ENCODE measurements at places on chromosomes 1 and 21.

- DNase-seq: no peak
Observed at GRCh38 chr1:39656391-39656790, 15.5 kb downstream of the NT5C1A start.

DNA sequence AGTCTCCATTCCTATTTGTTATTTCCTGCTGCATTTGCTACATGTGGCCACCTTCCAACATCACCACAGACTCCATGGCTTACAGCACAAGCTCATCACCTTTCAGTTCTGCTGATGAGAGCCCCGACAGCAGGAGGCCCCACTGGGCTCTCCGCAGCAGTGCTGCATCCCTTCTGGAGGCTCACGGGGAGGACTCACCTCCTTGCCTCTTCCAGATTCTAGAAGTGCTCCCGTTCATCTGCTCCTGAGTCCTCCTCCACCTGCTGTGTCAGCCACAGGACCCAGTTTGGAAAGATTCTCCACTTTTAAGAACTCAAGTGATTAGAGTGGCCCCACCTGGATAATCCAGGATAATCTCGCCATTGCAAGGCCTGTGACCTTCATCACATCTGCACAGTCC, 167.6 kb downstream of the PCBP3 start:
- no peak for DNase-seq

- DNase-seq: no peak
Observed at GRCh38 chr1:93716941-93717368, 35.3 kb upstream of the BCAR3 start.

- no peak for DNase-seq
Observed at GRCh38 chr1:1162597-1163537, 10.8 kb upstream of the TTLL10 start.

DNA sequence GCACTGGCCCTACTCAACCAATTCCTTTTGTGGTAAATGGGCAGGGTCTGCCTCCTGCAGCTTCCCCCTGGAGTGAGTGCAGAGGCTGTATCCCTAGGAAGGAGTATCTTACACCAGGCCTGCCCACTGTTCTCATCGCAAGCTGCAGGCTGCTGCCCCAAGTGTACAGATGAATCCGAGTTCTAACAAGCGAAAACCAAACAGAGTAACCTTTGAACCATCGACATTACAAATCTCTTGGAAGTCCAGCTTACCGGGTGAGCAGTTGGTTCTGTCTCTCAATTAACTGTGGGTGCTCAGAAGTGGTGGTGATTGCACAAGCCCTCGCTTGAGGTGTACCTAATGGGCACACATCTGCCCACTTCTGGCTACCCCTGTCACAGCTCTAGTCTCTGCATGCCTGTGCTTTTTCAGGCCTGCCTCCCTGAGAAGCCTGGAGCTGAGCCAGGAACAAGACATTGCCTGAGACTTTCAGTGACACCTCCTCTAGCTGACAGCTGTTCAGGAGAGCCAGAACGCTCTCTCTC, 22.7 kb downstream of the INAVA start:
- no peak for DNase-seq

DNA sequence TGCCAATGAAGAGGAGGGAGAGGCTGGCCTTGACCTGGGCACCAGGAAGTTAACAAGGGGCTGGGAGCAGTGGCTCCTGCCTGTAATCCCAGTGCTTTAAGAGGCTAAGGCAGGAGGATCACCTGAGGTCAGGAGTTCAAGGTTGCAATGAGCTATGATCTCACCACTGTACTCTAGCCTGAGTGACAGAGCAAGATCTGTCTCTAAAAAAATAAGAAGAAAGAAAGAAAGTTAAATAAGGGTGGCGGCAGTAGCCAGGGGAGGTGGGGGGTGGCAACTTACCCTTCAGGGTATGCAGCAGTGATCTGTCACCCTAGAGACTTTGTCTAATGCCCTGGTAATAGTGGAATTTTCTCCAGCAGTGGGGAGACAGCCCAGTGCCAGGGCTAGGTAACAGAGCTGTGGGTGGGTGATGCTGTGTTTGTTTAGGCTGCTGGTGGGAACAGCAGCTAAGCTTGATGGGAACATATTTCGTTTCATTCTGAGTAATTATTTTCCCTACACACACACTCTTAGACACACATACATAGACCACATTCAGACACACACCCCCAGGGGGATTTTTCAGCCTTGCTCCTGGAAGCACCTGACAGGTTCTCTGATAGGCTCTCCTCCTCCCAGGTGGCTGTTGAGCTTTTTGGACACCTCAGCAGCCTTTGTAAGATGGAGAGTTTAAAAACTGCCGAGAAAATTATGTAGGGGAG, 11.3 kb upstream of the SYT6 start:
- DNase-seq: no peak

GRCh38 chr1:212498283-212499040, 65.7 kb downstream of the NENF start:
- DNase-seq: no peak

DNA sequence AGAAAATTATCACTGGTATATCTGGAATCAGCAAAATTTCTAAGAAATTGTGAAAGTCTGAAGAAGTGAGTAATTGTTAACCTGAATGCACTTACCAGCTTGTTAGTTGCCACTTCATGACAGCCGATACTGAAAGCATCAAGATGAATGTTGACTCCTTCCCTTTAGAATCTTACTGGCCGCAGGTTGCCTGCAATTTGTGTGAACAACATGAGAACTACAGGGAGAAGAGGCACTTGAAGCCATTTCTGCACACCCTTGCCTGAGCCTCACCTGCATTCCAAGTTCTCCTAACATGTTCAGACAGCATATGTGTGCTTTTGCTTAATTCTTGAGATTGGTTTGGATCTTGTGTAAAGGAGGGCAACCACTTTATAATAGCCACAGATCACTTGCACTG, 59.2 kb upstream of the SSX2IP start:
- no peak for DNase-seq

DNA sequence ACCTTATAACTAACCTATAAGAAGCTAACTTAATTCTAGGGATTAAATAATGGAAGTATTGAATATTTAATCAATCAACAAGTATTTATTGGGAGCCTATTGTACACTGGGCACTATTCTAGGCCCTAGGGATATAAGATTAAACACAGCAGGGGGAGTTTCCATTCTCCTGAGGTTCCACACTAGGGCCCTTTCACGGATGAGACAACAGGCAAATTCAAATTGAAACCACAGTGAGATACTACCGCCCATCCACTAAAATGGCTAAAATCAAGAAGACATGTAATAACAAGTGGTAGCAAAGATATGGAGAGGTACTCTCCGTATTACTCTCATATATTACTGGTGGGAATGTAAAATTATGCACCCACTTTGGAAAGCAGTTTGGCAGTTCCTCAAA, 674.4 kb downstream of the KIF26B start:
- DNase-seq: no peak

GRCh38 chr1:17218939-17219338, 14.0 kb downstream of the PADI1 start:
- DNase-seq: no peak

- no peak for DNase-seq
Observed at GRCh38 chr1:221548942-221549341, 192.9 kb downstream of the DUSP10 start.

GRCh38 chr1:223019256-223019655, 123.8 kb downstream of the TLR5 start:
- no peak for DNase-seq

- DNase-seq: no peak
Observed at GRCh38 chr1:163195728-163196448, 6.8 kb downstream of the RGS5 start.

GRCh38 chr1:22815421-22816066, 104.9 kb downstream of the EPHB2 start:
- no peak for DNase-seq
